ENCODE measurements at places on chromosomes 3 and 15. TPM values are rescaled to one million over a fixed set of nuclear protein-coding genes. Genes with fewer than 3 reads are reported as not detected.

The GUCA1C gene
- total RNA-seq = not detected

The PPM1L gene
- 2.0 TPM for total RNA-seq

The AHSG gene
- total RNA-seq = not detected

The TRH gene
- not detected for total RNA-seq

DNA sequence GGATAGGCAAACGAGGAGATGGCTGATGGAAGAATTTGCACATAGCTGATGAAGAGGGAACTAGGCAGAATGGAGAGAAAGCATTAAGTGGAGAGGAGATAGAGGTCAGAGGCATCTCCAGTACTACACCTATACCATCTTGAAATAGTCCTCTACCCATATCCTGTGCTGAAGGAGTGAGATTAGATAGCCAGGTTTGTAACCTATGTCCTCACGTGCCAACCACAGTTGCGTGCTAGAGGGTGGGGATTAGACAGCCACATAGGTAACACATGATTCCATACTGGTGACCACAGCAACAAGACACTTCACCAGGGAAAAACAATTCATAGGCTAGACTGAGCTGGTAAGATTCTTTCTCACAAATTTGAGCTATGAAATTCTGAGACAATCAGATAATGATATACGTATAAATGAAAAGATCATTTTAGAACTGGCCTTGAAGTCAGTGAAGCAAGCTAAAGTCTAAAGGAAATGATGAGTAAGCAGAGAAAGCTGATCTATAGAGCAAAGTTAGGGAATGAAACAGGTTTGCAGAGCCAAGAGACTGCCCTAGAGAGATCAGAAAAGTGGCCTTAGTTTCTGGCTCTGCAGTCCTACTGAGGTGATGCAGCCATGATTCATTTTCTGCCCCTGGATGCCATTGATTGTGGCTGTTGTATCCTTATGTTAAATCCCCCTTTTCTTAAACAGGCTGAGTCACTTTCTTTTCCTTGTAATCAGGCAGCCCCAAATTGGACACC is 17.7 kb downstream of the MYNN start:
- no peaks in the 10 kb centered on the region for H3K27me3 ChIP-seq
- H3K27ac ChIP-seq = peak overlapping the region; percentile 43
- peaks cover 22% of the 10 kb centered on the region for H3K36me3 ChIP-seq
- peaks cover 18% of the 10 kb centered on the region for H3K4me1 ChIP-seq

- H3K36me3 ChIP-seq = peaks cover 42% of the 10 kb centered on the region
- H3K4me1 ChIP-seq = peaks cover 57% of the 10 kb centered on the region
- peak overlapping the region; percentile 11 for H3K4me3 ChIP-seq
- DNase-seq = peak; percentile 35
- H3K27me3 ChIP-seq = no peaks in the 10 kb centered on the region
Measured at GRCh38 chr15:29031502-29032228, 145.9 kb downstream of the APBA2 start.

- no peak overlapping the region for H3K4me3 ChIP-seq
- no peak for DNase-seq
- H3K27ac ChIP-seq = no peak overlapping the region
Measured at GRCh38 chr3:113775516-113775915, 28.7 kb downstream of the ATP6V1A start.

GRCh38 chr3:30059240-30059639 is 547.2 kb upstream of the TGFBR2 start:
- no peaks in the 10 kb centered on the region for H3K36me3 ChIP-seq
- no peaks in the 10 kb centered on the region for H3K4me1 ChIP-seq
- no peaks in the 10 kb centered on the region for H3K27me3 ChIP-seq
- DNase-seq = no peak
